Activated CD8-positive, alpha-beta memory T cell treated with anti-CD3 and anti-CD28 coated beads, Interleukin-2, amount 50 U/mL, for 4 hours (primary cell): ENCODE measurements at places on chromosomes 4 and X.

DNA sequence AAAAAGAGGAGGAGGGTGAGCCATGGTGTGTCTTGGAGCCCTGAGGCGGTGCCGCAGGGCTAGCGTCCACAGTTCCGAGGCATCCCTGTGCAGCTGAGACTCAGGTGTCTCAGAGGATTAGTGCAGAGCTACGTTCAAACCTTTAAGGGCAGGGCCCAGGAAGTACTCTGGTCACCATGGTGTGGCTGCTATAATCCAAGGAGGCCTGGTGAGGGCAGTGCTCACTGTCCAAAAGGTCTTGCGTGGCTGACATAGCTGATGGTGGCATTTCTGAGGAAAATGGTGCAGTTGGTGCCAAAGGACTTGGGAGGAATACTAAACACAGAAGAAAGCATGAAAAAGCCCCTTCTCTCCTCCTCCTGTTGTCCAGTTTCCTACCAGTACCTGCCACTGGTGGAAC lies 146.9 kb downstream of the DCHS2 start:
- DNase-seq = no peak

GRCh38 chrX:107871136-107871535 lies 45.5 kb downstream of the MID2 start:
- DNase-seq = no peak

GRCh38 chrX:8629871-8630270 lies 102.1 kb downstream of the ANOS1 start:
- DNase-seq = no peak

DNA sequence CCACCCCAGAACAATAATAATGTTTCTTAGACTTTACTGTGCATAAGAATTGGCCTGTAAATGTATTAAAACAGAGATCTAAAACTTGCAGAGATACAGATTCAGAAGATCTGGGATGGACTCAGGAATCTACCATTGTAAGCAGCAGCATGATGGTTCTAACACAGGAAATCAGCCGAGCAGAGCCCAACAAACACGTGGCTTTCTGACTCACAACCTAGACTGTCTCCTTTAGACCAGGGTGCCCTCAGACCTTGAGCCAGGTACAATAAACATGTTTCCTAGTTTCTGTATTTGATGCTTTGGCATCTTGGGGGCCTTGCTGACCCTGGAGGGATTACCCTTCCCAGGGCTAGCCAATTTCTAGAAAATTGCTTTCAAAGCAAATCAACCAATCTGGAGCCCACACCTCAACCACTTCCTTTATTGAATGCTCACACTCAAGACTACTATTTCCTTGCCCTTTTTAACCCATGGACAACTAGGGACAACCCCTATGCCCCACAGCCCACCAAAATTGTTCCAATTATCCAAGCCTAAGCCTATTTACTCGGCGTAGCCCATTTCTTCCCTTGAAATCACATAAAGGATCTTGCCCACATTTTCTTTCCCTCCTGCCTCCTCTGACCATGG lies 80.5 kb downstream of the TBC1D9 start:
- DNase-seq = no peak

DNA sequence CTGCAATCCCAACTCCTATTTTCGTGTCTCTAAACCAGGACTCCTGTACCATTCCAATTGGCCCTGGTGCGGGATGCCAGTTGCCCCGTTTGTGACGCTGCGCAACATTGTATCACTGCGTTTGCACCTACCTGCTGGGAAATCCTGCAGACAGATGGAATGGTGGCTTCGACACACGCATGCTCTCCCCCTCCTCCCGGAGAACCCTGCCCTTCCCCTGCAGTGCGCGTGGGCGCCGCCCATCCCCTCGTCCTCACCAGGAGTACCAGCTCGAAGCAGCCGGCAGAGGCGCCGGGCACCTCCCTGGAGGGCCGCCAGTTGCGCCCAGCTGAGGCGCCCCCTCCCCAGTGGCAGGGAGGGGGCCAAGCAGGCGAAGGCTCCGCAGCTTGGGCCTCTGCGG lies 1.4 kb downstream of the DGKK start:
- no peak for DNase-seq

DNA sequence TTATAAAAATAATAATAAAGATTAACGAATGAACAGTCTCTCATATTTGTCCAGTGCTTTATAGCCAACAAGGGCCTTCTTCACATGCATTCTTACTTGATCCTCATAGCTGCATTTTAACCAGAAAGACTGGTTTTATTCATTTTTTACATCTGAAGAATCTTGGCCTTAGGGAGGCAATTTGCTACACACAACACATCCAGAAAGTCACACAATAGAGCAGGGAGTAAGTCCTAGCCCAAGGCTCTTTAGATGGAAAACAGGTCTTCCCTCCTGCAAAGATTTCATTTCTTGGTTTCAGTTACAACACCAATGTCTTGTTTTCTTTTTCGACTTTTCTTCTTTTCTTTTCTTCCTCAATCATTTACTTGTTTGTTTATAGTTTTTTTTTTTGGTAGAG lies 13.0 kb upstream of the C1GALT1C1 start:
- no peak for DNase-seq

- DNase-seq = no peak
Measured at GRCh38 chrX:16014171-16014570, 109.2 kb upstream of the GRPR start.

- DNase-seq = no peak
Measured at GRCh38 chrX:15672881-15673280, 8.3 kb upstream of the CLTRN start.

- DNase-seq = no peak
Measured at GRCh38 chr4:7218686-7219085, 26.3 kb downstream of the SORCS2 start.

- no peak for DNase-seq
Measured at GRCh38 chr4:118033148-118034052, 886 bp upstream of the NDST3 start.

DNA sequence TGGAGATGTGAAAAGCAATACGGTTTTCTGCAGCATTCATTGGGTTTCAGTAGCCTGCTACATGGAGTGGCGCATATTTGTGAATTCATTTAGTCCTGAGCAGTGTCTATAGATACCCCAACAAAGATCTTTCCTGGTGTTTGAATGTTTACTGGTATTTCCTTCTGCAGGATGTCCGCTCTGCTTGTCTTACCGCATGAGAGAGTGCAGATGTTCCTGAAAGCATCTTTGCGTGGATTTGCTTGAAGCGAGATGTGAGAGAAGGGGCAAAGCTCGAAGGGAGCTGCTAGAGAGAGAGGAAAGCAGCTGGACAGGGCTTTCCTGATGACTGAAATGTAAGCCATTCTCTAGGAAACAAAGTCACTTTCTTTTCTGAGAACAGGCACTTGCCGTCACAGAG lies 40.9 kb upstream of the GYPA start:
- DNase-seq = no peak

DNA sequence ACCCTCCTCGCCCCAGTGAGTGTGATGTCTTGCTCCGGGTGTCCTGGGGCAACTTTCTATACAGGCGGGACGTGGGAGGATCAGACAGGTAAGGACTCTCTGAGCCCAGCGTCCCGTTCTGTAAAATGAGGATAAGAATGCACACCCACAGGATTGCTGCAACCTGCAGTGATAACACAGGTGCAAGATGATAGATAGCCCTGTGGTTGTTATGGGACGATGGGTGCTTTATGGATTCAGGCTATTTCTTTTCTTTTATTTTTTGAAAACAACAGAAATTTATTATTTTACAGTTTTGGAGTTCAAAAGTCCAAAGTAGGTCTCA lies 28.6 kb downstream of the BEX3 start:
- DNase-seq = no peak

DNA sequence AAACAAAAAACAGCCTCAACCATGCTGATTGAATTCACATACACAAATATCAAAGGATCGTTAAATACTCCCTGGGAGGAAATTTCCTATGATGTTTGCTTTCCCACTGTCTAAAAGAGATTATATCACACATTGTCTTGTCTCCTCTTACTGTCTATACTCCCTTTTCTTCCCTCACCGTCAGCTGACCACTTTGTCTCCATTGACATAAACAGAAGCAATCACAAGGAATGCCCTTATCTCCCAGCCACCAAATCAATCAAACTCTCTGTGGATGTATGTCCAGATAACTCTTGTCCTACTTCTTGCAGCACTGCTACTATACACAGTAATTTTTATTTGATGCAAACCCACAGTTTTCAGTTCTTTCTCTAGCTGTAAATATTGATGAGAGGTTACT lies 12.2 kb upstream of the NUDT9 start:
- no peak for DNase-seq

DNA sequence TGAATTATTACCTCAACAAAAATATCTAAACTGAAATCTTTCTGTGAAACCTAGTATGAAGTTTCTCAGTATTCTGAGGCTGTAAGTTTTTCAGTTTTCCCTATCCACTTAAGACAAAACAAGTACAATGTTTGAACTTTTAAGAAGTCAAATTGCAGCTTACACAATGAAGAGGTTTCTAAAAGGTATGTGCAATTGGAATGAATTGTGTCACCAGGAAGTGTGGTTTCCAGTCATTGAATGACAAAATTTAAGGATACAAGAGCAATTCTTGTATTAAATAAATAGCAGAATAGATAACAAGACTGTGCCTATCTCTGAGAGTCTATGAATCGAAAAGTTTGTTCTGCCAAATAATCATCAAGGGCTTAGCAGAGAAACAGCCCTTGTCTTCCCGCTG lies 207.3 kb downstream of the ANKRD50 start:
- DNase-seq = no peak

DNA sequence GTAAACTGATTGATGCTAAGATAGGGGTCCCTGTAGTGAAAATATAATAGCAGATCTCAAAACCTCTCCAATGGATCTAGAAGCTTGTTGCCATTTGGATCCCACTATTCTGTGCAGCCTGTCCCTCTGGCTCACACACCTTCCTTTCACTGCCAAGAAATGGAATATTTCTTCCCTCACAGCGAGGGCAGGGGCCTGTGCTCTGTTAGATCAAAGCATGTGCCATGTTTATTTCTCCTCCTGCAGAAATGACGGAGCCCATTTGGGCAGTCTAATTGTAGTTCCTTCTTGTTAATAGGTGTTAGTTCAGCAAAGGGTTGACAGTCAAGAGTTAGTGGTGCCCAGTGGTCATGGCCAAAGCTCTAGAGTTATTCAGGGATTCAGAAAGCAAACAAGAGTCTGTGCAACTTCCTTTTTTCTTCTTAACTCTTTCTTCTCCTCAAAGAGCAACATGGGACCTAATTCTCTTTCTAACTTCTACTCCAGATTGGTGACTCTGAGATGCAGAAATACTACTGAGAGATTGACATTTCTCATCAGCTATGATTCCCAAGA lies 106.8 kb downstream of the STOX2 start:
- DNase-seq = no peak

DNA sequence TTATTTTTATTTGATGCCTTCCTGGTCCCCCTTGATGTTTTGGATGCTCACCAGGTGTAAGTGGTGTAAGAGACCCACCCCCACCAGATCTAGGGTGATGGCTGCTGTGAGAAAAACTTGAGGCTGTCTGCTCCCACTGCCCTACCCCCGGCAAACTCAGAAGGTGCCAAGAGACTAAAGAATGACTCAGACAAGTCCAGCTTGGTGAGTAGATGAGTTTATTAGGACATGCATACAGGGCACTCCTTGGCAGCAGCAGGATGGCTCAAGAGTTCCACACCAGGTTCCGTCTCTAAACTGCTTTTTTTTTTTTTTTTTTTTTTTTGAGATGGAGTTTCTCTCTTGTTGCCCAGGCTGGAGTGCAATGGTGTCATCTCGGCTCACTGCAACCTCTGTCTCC lies 84.0 kb upstream of the HPF1 start:
- DNase-seq = no peak

- no peak for DNase-seq
Measured at GRCh38 chrX:3541336-3541735, 172.1 kb downstream of the PRKX start.

GRCh38 chr4:121773883-121774282 lies 8.9 kb upstream of the SMIM43 start:
- no peak for DNase-seq

DNA sequence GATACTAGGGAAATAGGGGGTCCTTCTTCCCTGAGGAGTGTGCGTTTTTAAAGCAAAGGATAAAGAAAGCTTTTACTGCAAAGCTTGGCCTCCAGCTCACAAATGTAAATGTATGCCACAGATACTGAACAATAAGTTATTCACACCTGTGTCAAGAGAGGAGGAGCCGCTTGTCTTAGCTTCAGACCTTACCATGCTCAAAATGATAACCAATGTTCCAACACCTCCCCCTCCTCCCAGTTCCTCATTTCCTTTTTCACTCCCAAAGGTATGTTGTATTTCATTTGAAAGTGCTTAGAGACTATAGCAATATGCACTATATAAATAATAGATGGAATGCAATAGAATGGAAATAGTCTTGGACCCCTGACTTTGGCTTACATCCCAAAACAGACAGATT lies 47.0 kb upstream of the RAPGEF2 start:
- DNase-seq = no peak

DNA sequence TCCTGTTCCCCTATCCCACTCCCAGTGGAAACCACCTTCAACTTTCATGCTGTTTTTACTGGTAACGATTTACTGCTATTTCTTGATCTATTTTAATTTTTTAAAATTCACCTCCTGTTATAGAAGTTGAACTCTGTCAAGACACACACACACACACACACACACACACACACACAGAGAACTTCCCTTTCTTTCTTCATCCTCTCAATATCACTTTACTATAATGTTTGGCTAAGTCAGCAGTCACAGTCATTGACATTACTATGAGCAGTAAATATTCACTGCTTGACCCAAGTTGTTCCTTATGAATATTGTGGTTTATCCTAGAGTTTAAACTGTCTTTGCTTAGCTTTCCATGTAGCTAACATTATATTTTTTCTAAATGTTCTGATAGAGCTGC lies 24.0 kb upstream of the SGMS2 start:
- DNase-seq = no peak

GRCh38 chrX:123357941-123358340 lies 173.9 kb downstream of the GRIA3 start:
- DNase-seq = no peak
